Activated T-cell treated with anti-CD3 and anti-CD28 coated beads, Interleukin-2, amount 50 U/mL, for 72 hours (primary cell): ENCODE measurements at places on chromosomes 6 and 20. TPM values are rescaled to one million over a fixed set of nuclear protein-coding genes. Genes with fewer than 3 reads are reported as not detected.

DNA sequence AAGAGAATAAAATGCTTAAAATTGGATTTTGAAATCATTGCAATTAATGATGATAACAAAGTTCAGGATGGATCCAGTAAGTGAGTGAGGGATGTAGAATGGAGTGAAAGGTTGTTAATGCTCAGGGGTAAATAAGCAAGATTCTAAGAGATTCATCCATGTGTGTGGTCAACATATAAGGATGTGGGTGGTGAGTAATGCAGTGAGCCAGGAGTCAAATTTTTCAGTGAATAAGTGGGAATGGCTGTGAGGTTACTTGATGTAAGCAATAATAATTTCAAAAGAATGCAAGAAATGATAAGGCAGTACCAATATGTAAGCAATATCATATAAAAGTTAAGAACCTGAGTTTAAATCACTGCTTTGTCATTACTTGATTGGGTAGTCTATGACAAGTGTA, 207.5 kb upstream of the ADGRB3 start:
- DNase-seq: no peak

DNA sequence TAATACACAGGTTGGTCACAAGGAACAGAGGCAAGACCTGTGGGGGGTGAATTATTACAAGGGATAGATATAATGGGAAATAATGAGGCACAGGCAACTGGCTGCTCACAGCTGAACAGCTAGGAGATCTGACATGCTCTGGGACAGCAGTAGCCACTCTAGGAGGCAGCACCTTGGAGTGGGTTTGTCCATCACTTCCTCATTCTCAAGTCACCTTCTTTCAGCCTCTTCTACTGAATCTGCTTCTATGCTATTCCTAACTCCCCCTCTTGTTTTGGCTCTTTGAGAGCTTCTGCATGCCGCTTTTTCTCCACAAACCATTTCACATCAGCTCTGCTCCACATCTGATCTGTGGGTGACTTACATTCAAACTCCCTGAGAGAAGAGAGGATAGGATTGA, 345.5 kb upstream of the MAP3K7 start:
- no peak for DNase-seq

- DNase-seq: no peak
Observed at GRCh38 chr6:111027219-111027618, 45.4 kb downstream of the RPF2 start.

Gene COL12A1
- total RNA-seq: not detected
